ENCODE measurements at places on chromosomes 4 and X. TPM values are rescaled to one million over a fixed set of nuclear protein-coding genes. Genes with fewer than 3 reads are reported as not detected.

DNA sequence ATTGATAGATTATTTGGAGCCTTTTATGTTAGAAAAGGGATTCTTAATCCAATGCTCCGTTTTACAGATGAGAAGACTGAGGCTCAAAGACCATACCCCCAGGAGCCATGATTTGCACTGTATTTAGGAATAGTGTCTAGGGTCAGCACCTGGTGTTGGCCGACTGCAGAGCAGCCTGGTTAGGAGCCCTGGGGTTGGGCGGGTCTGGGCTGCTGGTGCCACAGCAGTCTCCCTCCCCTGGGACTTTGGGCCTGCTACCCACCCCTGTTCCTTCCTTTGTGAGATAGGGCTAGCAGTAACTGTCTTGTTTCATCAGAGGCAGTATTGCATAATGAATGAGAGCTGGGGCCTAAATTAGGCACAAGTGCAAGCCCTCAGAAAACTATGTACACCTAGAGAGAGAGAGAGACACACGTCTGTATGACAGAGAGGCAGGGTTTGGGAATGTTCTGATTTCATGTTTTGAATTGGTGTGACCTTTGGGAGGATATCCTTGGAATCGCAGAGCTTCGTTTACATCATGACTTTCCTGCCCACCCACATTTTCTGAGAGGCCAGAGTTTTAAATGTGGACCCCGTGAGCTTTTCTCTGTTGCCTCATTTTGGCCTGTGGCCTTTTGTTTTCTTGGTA, 111.7 kb downstream of the PTTG2 start:
- no peak for DNase-seq

DNA sequence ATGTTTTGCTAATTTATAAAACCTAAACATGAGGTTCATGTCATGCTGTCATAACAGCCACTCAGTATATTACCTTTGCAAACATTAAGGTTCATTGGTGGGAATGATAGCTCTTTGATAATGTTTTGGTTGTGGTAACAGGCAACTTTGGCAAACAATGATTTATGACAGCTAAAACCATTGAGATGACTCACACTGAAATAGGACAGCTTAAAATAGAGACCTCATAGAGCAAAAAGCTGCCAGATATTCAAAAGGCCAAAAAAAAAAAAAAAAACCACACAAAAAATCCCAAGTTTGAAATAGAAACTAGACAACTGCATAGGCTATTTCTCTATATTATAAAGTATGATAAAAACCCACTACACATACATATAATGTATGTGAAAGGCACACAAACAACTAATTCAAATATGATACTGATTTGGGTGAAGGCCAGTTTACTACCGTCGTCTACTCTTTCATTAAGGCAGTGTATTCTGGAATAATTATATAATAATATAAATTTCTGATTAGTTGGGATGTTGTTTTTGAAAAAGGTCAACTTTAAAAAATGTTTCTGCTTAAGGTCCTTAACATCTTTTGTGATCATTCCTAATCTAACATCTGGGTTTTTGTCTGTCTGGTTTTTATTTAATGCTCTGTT, 646.0 kb upstream of the PITX2 start:
- DNase-seq, result no peak

GRCh38 chr4:19134685-19135084, 1113.1 kb upstream of the LCORL start:
- DNase-seq, result no peak

GRCh38 chr4:127080141-127080540, 552.6 kb upstream of the INTU start:
- no peak for DNase-seq

GRCh38 chr4:159698336-159698735, 595.5 kb downstream of the RAPGEF2 start:
- DNase-seq, result no peak

DNA sequence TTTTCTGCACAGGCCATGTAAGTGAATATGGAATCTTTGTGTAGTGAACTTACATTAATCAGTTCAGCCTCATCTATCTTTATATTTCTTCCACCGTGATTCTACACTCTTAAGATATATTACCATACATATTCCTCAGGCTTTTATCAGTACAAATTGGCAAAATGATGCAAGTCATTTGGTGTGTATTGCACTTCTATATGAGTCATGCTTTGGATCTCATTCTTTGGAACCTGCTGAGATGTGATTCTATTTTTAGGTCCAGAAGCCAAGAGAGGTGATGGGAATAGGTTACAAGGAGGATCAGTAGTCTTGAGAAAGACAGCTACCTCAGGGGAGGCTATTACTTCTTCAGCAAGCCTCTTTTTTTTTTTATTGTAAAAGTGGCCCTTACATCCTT, 204.4 kb downstream of the ZNF330 start:
- no peak for DNase-seq

DNA sequence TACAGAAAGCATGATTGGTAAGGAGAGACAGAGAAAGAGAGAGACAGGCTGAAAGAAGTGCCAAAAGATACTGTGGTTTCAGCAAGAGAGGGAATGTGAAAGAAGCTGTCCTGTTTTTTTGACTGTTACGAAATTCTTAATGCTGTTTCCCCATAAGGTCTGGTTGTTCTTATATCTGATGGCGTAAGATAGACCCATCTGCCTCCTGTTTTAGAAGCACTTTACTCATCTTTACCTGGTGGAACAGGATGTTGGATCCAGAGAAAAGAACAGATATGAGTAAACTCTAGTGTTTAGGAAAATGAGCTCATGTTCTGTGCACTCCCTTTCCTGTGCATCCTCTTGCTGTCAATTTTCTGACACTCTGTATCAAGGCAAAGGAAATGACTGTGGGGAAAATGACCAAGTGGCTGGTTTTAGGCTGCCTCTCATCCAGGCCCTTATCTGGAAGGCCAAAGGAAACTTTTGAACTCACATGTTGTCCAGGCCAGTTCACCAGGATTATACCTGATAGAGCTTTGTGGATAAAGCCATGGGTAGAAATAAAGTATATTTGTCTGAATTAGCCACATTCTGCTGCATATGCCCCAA, 311.7 kb upstream of the HTR2C start:
- no peak for DNase-seq

Gene CPXCR1
- polyA plus RNA-seq, result not detected

GRCh38 chr4:149801416-149801815, 14.2 kb downstream of the IQCM start:
- no peak for DNase-seq

GRCh38 chr4:81589262-81589661, 117.6 kb upstream of the RASGEF1B start:
- no peak for DNase-seq

DNA sequence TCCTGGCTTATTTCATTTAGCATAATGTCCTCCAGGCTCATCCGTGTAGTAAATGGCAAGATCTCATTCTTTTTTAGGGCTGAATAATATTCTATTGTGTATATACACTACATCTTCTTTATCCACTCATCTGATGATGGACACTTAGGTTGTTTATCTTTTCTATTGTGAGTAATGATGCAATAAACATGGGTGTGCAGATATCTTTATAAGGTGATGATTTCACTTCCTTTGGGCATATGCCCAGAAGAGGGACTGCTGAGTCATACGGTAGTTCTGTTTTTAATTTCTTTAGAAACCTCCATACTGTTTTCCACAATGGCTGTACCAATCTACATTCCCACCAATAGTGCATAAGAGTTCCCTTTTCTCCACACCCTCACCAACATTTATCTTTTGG, 317.6 kb upstream of the CNKSR2 start:
- DNase-seq, result no peak

GRCh38 chrX:109347632-109348031, 134.3 kb downstream of the GUCY2F start:
- DNase-seq, result no peak

Gene NUDT10
- polyA plus RNA-seq, result 11.1 TPM

GRCh38 chrX:64975491-64975890, 759 bp downstream of the ZC4H2 start:
- peak; percentile 15 for DNase-seq

DNA sequence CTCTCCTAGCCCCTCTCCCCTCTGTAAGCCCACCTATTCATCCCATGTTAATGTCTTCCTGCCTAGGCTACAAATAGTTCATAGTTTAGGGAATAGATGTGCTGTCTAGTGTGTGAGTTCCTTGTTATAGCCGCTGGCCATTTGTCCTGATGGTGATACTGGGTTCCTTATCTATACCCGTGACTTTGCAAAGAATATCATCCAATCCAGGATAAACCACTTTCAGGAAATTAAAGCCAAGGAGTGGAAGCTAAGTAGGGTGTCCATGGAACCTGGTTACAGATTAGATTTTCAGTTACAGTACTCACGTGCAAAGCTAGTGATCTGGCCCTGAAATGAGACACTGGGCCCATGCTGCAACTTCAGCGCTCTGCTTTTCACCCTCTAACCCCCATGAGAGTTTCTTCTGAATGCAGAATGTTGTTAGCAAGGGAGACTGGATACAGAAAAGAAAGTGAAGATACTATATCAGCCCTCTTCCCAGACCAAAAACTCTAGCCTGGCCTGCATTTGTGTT, 111.4 kb downstream of the TMEM164 start:
- no peak for DNase-seq

DNA sequence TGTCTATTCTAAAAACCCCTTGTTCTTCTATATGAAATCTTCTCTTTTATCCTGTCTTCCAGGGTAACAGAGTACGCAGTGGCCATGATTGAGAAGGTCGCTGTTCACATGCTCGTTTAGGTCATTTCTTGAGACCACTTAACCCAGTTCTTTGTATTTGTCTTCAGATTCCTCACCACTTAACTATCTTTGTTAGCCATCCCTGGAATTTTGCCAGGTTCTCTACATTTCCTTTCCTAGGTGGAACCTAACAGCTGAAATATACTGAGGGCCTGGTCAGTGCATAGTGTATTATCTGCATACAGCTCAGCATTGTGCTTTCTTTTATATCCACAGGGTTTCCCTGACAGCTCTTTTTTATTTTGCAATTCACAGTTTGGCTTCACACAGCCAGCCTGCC, 148.9 kb upstream of the GALNT7 start:
- DNase-seq, result no peak

DNA sequence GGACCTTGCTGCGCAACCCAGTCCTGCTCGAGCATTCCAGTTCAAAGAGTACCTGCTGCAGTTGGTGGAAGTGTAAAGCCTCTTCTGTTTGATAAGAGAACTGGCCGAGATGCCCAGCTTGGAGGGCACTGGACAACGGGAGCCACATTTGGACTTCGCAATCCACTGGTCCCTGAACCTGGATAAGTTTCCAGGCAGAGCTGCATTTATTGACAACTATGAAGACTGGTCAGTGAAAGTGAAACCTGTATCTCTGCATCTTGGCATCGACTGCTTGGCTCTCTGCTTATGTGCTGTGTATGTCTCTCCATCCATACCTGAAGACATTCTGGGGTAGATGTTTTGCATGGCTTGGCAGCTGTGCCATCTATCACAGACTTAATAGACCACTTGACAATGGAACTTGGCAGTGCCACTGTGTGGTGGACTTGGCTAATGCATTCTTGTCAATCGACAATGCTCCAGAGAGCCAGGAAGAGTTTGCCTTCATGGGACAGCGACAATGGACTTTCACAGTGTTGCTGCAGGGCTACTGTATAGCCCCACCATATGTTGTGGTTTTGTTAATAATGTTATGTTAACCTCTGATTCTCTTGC, 43.5 kb upstream of the ZBTB33 start:
- DNase-seq, result peak; percentile 0

Gene LRIT3
- polyA plus RNA-seq, result 0.62 TPM

DNA sequence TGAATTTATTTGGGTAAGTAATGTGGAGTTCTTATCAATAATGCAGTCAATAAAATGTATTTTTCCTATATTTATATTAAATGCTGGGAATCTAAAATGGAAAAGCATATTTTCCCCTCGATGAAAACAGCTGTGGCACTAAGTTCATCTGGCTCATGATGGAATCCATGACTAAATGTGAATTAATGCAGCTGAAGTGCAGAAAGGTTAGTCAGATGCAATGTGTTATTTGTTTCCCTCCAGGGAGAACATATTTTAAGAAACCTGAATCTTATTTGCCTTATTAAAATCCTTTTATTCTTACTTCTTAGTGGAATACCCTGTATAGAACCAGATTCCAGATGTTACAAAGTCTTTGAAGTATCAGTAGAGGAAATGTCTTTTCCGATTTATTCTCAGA, 247.9 kb downstream of the ARHGAP24 start:
- no peak for DNase-seq

- DNase-seq, result no peak
Observed at GRCh38 chr4:40186665-40187014, 10.2 kb upstream of the RHOH start.

DNA sequence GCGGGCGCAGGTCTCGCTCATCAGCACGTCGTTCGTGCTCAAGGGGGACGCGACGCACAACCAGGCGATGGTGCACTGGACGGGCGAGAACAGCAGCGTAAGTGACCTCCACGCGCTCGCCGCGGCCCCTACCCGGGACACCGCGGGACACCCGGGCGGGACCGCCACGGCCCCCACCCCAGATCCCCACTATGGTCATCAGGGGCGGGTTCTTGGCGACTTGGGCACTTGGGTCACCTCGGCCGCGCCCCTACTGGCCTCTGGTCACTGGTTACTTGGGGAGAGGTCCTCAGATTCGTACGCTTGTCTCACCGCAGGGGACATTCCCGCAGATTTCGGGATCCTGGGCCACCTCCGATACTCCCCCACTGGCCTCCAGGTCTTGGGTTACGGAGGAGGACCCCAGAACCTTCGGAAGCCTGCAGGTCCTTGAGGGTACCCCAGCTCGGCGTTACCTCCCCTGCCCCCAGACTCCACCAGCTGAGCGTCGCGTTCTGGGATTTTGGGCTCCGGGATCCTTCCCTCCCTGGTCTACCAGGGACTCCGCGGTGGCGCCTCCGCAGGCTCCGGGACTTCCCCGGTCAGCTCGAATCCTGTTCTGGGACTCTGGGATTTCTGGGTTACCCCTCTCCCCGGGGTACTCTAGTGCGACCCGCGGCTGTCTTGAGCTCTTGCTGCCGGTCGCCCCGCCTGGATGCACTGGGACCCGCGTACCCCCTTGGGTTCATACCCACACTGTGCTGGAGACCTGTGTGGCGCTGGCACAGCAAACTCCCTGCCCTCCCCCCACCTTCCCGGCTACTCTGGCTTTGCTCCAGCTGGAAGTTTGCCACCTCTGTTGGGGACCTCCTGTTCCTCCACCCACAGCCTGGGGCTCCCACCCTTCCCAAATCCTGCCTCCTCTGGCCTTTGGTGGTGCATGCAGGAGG, 956 bp downstream of the SORCS2 start:
- DNase-seq, result no peak

Gene C4orf51
- polyA plus RNA-seq, result not detected

Gene OPRPN
- polyA plus RNA-seq, result not detected

DNA sequence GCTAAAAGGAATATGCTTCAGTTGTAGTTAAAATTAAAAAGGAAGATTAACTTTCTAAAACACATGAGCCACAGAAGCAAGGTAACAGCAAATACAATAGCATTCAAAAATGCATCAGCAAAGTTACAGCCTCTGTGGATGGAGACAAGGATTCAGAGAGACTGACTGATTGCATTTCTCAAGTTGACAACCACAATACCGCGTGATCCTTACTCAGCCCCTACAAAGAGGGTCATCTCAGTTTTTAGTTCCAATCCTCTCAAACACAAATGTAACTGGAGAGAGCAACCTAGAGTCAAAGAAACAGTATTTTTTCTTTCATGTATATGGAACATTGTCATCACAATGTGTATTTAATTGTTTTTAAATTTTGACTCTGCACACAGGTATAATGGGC, 14.2 kb upstream of the C1QTNF7 start:
- DNase-seq, result no peak

GRCh38 chr4:138494931-138495330, 252.8 kb upstream of the SLC7A11 start:
- no peak for DNase-seq

GRCh38 chr4:47624031-47624441, 139.0 kb downstream of the ATP10D start:
- DNase-seq, result no peak

All from left renal pelvis (tissue), 4 donors.